ENCODE measurements at places on chromosomes 1 and 21. TPM values are rescaled to one million over a fixed set of nuclear protein-coding genes. Genes with fewer than 3 reads are reported as not detected.

Gene KRTAP11-1
- total RNA-seq, result not detected

Gene NES
- 49.6 TPM for total RNA-seq

Gene TRNP1
- total RNA-seq, result 17.4 TPM

Gene FAM72B
- 0.28 TPM for total RNA-seq

Gene CELA3B
- total RNA-seq, result not detected

Gene KIF21B
- total RNA-seq, result 0.19 TPM

Gene LCE3D
- total RNA-seq, result not detected

Gene EDN2
- 0.28 TPM for total RNA-seq

Gene RXFP4
- under 0.01 TPM for total RNA-seq

Gene PATJ
- 7.9 TPM for total RNA-seq

Gene SDE2
- 38.2 TPM for total RNA-seq

Gene ZNF593OS
- total RNA-seq, result not detected

Gene INTS3
- total RNA-seq, result 29.7 TPM

Gene PAX7
- not detected for total RNA-seq
